ENCODE measurements at places on chromosomes 7 and 10.

DNA sequence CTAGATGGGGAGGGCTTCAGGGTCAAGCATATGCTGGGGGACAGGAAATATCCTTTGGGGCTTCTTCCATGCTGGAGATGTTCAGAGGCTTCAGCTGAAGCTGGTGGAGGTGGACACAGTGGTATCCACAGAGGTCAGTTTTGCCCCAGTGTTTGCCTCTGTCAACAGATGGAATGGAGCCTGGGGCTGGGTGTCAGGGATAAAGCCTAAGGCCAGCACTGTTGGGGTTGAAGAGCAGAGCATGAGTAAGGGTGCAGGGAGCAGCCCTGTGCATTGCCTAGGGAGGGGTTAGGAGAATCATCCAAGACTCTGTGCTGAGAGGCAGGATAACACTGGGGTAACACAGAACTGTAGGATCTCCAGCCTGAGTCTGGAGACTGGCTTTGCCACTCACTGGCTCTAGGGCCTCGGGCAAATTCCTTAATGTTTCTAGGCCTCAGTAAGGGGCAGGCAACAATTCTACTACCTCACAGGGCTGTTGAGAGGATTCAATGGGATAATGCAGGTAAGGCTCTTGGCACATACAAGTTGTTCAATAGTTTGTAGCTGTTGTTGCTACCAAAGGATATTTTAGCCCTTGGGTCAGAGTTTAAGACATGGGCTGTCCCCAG, 21.8 kb upstream of the MYL7 start:
- no peak for DNase-seq

GRCh38 chr7:78720066-78720465, 733.4 kb downstream of the MAGI2 start:
- DNase-seq, result no peak

GRCh38 chr10:29961351-29961750, 98.0 kb downstream of the JCAD start:
- DNase-seq, result no peak

DNA sequence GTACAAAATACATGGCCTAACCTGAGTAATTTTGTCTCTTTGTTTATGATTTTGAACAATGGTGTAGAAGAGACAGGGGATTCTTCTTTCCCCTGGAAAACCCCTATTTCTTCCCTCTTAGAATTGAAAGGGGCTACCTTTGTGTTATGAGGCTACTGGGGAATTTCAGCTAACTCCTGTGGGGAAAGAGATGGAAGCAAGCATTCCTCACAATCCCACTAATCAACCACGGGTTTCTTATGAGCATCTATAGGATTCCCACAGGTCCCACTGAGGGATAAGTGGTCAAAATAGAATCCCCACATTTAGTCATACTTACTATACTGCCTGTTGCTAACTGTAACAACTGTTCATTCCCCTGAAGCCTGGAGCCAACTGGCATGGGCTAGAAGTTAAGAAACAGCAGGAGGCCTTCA, 32.2 kb upstream of the ITGB8 start:
- DNase-seq, result no peak

DNA sequence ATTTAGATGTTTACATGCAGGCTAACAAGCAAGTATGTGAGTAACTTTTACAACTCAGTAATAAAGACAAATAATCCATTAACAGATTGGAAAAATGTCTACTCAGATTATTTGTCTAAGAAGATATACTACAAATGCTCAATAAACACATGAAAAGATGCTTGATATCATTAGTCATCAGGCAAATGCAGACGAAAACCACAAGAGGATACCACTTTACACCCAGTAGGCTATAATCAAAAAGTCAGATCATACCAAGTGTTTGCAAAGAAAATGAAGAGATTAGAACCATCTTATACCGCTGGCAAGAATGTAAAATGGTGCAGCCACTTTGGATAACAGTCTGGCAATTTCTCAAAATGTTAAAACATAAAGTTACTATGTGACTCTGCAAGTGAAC, 84.1 kb downstream of the MALSU1 start:
- no peak for DNase-seq

Data from kidney epithelial cell (primary cell).